ENCODE measurements at places on chromosomes 7 and 10. TPM values are rescaled to one million over a fixed set of nuclear protein-coding genes. Genes with fewer than 3 reads are reported as not detected.

DNA sequence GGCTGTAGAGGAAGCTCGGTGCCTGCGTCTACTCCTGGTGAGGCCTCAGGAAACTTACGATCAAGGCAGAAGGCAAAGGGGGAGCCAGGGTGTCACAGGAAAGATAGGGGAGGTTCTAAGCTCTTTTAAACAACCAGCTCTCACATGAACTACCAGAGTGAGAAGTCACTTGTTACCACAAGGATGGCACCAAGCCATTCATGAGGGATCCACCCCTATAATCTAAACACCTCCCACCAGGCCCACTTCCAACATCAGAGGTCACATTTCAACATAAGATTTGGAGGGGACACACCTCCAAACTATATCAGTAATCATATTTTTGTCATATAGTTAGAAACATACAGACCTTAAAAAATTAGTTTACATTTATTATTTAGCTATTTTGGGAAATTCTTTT is 9.4 kb downstream of the NOC3L start:
- no peak for DNase-seq

Gene TAS2R4
- 1.5 TPM for total RNA-seq

DNA sequence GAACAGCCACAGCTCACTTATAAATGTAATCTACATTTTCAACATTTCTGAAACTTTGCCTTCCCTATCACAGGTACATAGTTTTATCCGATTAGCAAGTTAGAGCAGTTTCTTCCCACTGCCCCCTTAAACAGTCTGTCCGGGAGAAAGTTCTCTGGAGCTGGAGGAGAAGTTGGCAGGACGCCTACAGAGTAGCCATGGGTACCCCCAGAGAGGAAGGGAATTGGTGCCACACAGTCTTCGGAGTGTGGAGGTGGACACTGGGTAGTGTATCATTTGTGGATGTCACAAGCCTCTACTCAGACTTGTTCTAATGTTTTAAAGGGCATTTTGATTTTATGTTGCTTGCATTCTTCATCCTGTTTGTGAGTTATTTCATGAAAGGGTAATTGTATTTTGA is 39.0 kb downstream of the TAF3 start:
- no peak for DNase-seq

DNA sequence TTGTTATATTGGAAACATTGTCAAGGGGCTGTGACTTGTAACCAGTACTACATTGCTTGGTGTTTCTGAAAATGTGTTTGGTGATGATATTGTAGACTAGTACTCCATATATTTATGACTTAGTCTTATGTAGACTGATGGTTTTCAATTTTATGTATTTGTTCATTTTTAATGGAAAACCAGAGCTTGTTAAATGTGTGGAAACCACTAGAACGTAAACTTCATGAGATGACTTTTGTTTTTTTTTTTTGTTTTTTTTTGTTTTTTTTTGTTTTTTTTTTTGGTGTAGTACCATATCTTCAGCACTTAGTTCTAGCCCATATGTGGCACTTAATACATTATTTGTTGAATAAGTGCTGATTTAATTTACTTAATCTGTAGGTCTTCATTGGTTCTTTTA is 518.6 kb downstream of the AUTS2 start:
- DNase-seq, result no peak

Gene DPP6
- 7.9 TPM for total RNA-seq

Data from vagina (tissue), 2 donors.